Activated naive CD4-positive, alpha-beta T cell (primary cell): ENCODE measurements at places on chromosomes 3 and 15.

DNA sequence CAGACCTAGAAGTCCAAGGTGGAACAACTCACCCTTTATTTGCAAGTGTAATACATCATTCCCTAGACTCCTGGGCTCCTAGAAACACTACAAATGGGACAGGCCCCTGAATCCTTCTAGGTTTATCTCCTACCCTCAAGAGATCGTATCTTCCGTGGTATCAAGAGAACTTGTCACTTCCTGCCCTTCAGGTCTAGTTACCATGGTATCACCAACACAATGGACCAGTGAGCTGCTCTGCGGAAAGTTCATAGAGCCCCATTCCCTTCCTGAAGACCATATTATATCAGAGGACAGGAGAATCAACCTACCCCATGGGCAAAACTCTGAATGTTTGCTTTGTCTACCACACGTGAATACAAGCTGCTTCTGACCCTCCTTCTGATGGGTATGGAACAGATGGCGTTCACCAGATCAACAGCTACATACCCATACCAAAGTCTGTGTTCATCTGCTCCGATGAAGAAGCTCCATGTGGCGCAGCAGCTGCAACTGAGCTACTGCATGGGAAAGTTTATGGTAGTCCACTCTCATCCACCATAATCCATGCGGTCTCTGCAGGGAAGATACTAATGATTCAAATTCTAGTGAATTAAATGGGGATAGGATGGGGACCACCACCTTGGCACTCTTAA lies 84.6 kb upstream of the KLF13 start:
- DNase-seq = no peak

GRCh38 chr3:48410205-48411040 lies 19.5 kb downstream of the PLXNB1 start:
- no peak for DNase-seq

GRCh38 chr3:62378921-62379320 lies 5.6 kb upstream of the FEZF2 start:
- no peak for DNase-seq

DNA sequence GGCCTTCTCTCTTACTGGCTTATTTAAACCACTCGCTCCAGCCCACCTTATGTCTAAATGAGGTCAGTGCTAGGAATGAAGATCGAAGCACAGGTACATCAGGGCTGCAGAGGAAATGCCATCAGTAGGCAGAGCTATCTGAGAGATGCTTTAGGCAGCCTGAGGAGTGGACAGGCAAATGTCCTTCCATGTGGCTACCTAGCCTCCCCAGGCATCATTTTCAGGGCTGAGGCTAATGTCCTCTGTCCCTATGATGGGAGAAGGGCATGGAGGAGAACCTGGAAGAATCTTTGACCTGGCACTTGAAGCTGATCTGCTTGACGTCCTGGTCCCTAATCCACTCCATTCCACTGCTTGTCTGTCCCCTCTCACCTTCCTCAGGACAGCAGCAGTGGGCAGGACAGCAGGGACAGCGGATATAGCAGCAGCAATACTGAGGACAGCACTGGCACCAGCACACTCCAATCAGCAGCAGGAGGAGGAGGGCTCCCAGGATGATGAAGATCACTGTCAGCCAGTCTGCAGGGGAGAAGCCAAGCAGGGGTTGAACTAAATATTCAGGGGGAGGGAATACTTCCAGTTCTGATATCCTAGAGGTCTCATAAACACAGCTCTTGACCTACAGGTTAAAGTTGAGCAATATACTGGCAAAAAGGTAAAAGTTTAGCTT lies 21.0 kb downstream of the ILDR1 start:
- DNase-seq = no peak

DNA sequence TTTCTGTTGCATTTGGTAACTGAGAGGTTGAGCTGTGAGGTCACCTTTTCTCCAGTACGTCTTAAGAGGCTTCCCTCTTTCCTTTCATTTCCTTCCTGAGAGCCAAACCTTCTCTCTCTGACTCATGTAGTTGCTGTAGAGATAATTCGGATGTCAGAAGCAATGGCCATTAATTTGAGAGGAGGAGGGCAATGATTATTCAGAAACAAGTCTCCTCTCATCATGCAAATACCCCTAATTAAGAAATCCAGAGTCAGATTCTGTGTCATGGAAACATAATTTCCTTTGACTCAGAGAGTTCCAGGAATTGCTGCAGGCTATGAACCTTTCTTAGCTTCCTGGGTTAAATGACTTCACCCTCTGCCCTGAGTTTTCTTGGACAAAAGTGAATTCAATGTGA lies 59.0 kb upstream of the GSK3B start:
- no peak for DNase-seq

GRCh38 chr3:184011230-184011876 lies 6.3 kb downstream of the ABCC5 start:
- DNase-seq = no peak

DNA sequence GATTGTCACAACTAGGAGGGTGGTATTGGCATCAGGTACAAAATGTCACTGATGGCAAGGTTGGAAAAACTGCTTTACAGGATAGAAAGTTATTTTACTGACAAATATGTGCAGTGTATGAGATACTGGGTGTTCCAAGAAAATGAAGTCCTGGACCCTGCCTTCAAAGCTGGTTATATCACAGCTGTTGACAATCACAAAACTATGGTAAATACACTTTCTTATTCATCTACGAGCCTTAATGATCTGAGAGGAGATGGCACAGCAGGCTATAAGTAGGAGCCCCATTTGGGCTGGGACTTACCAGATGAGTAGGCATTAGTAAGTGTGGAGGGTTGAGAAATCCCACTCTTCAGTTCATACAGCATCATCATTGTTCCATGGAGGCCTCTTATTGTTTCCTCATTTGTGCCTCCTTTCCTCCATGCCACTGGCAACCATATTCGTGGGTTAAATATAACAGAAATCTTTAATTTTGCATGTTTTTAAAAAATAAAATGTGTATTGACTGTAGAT lies 66.9 kb downstream of the CMTM8 start:
- DNase-seq = no peak

DNA sequence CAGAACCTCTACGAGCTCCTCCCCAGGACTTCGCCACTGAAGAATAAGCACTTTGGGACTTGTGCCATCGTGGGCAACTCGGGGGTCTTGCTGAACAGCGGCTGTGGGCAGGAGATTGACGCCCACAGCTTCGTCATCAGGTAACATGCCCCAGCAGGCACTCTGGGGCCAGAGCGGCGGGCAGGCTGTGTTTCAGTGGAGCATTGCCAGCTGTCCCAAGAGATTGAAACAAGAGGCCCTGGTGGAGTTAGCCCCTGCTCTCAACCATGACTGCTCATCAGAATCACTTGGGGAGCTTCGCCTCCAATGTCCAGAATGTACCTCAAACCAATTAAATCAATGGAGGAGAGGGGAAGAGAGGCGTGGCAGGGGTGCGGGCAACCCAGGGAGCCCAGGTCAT lies 44.8 kb downstream of the ST8SIA2 start:
- no peak for DNase-seq

GRCh38 chr3:125075738-125076137 lies 19.9 kb upstream of the HEG1 start:
- no peak for DNase-seq

DNA sequence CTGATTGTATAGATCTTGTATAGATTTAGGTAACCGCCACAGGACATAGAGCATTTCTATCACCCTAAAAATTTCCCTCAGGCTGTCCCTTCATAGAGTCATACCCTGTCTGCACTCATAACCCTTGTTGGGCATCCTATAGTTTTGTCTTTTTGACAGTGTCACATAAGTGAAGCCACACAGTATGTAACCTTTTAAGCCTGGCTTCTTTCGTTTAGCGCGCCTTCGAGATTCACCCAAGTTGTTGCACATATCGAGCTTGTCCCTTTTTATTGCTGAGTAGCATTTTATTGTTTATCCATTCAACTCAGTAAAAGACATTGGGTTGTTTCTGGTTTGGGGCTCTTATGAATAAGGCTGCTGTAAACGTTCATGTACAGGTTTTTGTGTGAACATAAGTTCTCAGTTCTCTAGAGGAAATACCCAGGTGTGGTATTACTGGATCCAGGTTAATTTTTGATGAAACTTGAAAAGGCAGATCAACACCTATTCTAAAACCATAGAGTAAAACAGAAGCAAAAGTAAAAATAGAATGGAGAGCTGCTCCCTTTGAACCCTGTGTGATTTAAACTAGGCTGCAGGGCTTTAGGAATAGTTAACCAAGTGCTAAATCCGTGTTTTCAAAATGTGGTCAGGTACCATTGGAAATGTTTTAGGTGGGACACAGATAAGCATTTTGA lies 49.5 kb downstream of the CD86 start:
- no peak for DNase-seq

GRCh38 chr3:79672731-79673130 lies 95.1 kb downstream of the ROBO1 start:
- DNase-seq = no peak

- DNase-seq = no peak
These were observed 457.1 kb downstream of the SQOR start for GRCh38 chr15:46091860-46092450.

DNA sequence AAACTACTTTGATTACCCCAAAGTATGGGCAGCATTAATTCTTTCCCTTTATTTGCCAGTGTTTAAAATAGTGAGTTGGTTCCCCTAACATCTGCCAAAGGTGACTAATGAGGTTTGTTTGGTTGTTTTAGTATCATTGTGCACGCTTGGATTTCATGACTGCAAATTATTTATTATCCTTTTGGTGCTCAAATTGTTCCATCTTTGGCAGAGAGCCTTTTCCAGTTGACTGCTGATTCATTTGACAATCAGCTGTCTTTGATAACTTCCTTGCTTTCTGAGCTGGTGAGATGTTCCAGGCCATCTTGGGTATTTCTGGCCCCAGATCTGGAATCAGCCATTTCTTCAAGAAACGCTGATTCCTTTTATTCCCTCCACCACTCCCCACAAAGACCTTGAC lies 8.9 kb downstream of the DLEC1 start:
- no peak for DNase-seq

- no peak for DNase-seq
These were observed 27.9 kb downstream of the GTPBP8 start for GRCh38 chr3:113018536-113019181.

DNA sequence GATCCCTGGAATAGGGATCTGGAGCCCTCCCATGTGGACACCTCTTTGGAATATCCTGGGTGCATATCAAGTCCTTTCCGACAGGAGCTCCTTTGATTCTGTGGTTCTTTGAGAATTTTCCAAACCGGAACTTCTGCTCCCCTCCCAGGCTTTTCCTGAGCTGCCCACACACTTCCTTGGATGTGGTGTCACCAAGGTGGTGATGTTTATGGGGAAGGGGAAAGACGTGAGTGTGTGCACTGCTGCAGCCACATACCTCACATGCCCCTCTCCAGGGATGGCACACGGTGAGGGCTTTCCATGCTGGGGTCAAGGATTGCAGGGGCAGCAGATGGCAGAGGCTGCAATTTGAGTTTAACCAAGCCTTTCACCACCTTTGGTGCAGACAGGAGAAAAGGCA lies 27.9 kb upstream of the PSTPIP1 start:
- no peak for DNase-seq

DNA sequence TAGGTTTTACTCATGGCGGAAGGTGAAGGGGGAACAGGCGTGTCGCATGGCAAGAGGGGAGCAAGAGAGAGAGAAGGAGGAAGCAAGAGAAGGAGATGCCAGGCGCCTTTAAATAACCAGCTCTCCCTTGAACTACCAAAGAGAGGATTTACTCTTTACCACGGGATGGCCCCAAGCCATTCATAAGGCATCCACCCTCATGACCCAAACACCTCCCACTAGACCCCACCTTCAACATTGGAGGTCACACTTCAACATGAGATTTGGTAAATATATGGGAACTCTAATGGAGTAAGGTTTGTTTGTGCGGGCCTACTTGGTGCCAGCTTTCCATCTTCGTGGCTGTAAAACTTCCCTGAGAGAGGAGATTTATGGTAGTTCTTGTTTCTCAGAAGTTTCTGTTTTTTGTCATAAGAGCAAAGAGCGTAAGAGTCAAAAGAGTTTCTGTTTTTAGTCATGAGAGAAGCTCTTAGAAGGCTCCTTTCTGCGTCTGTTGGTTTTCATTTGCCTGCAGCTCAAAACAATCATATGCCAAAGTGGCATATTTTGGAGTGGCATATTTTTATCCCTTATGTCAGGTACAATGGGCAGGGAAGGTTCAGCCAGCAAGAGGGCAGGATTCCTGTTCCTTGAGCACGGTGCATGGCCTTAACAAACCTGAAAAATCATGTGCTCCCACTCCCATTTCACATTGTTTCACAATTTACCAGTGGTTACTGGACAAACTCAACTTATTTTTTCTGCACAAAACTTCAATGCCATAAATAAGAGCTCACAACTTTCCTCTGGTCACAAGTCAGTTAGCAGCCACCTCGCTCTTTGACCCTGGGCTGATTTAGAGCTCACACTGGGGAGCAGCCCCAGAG lies 12.5 kb downstream of the PML start:
- DNase-seq = no peak

DNA sequence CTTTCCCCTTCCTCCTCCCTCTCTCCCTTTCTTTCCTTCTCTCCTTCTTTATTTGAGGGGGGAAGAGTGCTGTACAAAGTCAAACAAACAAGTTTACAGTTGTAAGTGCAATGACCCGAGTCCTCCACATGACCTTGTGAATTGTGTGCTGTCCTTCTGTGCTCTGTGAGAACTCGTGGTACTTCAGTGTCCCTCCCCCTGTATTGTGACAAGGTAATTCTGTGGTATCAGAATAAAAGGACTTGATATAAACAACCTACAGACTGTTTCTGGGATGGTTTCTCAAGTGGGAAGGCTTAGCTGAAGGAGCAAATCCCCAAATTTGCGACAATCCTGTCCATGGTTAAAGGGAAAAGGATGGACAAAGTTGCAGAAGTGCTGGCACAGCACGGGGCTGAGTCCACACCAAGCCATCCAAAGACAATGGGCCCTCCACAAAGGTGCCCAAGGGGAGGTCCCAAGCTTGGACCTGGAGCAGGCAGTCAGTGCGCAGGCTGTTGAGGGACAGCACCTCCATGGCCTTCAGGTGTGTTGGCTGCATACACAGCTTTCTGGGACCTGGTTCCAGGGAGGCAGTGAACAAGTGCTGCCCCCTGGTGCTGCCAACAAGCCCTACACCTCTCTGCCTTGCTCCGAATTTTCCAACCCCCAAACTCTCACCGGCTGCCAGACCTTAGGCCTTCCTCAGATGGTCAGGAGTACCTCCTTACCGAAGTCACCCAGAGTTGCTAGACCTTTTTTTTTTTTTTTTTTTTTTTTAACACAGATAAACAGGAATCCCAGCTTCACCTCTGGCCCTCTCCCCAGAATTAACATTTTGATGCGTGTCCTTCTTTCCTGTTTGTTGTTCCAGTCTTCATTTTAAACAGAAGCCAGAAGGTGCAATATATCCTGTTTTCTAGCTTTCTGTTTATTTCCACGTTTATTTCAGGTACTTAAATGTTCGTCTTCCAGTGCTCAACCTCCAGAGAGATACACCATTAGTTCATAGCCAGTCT lies 2.6 kb upstream of the APEH start:
- no peak for DNase-seq
